8988T (cell line): ENCODE measurements at places on chromosomes 6 and 20.

- DNase-seq: no peak
Observed at GRCh38 chr6:52635049-52635577, 35.8 kb upstream of the TMEM14A start.

DNA sequence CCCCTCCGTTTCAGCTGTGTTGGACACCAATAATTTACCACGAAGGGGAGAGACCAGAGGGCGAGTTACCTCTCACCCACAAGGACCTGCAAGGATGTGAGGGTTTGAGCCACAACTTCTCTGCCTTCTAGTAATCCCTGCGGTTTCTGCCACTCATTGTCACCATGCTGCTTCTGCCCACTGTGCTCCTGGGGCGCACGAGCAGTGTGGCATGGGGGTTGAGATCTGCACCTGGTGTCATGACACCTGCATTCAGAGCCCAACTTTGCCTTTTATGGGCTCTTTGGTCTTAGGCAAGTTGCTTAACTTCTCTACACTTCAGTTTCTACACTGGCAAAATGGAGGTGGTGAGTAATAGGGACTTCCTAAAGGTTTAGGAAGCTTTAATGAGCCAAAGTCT, 84.9 kb downstream of the SOBP start:
- no peak for DNase-seq

- no peak for DNase-seq
Observed at GRCh38 chr20:18428490-18429173, 38.2 kb downstream of the DZANK1 start.

DNA sequence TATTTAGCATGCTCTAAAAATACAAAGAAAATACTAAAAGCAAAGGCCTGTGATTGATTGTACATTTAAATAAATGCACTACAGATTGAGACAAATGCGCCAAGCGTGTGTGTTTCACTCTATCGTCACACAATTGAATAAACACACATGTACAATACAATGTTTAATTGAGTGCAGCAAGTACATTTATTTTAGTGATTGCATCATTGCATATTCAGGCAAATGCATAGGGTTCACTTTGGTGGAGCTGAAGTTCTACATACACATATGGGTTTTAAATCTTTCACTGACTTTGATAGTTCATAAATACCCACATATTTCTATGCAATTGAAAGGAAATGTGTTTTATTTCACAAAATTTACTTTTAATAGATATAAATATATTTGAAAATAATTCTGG, 750.6 kb upstream of the MMS22L start:
- no peak for DNase-seq

GRCh38 chr6:71375676-71376075, 87.1 kb downstream of the OGFRL1 start:
- DNase-seq: no peak

DNA sequence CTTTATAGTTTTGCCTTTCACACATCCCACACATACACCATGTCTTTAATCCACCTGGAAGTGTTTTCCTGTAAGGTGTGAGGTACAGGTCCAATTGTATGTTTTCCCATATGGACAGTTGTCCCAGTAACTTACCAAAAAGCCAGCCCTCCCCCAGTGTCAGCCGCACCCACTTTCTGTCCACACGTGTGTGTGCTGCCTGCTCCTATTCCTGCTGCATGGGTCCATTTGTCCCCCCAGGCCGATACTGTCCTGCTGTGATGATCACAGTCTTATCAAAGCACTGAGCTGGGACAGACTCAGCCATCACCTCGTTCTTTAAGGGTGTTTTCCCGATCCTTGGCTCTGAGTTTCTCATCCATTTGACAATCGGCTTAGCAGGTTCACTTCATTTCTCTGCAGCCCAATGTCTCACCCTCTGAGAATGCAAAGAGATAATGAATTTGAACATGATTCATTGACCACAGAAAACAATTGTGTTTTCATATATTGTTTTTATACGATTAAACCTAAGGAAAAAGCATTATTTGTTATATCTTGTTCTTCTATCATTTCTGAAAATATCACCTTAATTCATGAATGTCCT, 9.6 kb downstream of the VSX1 start:
- no peak for DNase-seq

DNA sequence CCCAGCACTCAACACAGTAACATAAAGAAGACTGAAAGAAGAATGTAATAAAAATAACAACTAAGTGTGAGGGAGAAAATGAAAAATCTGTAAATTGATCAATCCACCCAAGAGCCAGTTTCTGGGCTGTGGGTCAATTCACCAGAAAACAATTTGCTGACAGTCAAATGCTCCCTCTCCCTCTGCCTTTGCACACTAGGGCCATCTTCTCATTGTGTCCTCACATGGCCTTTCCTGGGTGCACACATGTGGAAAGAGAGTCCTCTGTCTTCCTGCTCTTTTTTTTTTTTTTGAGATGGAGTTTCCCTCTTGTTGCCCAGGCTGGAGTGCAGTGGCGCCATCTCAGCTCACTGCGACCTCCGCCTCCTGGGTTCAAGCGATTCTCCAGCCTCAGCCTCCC, 53.9 kb upstream of the PRND start:
- no peak for DNase-seq

DNA sequence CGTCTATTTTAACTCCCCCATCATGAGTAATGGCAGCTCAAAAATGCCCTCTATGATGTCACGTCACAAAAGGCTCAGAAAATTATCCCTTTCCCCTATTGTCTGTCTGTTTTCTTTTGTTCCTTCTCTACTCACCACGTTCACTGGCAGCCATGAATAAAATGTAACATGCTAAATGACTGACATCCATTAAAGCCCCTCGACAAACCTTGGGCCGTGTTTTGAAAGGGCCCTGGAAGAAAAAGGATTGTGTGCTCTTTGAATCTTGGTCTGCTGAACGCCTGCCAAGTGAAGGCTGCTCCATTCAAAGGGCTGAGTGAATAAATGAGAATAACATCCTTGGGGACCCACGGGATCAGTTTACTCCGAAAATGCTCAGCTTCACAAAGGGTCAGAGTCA, 118.7 kb downstream of the RPS12 start:
- DNase-seq: no peak

GRCh38 chr6:111793711-111794111, 79.5 kb downstream of the FYN start:
- DNase-seq: no peak

DNA sequence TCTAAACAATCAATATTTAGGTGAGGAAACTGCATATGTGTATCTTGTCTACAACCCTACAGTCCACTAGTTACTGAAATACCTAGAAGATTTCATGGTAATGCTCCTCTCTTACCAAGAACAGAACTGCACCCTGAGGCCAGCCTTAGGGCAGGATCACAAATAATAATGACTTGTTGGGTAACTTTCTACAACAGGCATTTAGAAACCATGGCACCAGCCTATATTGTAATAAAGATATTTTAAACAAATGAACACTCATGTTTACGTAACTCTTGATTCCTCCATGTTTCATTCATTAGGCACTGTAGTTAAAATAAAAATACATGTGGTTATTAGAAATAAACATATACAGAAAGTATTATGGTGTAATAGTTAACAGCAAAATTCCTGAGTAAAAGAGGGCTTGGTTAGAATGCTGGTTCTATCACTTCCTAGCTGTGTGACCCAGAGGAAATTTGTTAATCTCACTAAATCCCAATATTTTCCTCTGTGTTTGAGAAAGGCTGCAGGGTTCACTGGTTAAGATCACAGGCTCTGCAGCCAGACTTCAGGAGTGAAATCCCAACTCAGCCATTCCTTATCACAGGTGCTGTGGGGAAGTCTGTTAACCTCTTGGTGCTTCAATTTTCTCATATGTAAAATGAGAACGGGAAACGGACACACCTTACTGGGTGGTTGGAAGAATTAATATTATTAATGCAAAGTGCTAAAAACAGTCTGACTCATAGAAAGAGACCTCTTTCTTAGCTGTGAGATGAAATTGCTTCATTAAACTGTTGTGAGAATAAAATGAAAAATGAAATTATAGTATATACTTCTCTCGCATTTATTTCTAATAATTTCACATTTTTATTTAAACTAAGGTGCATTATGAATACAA, 8.5 kb downstream of the HMGN3 start:
- DNase-seq: no peak

DNA sequence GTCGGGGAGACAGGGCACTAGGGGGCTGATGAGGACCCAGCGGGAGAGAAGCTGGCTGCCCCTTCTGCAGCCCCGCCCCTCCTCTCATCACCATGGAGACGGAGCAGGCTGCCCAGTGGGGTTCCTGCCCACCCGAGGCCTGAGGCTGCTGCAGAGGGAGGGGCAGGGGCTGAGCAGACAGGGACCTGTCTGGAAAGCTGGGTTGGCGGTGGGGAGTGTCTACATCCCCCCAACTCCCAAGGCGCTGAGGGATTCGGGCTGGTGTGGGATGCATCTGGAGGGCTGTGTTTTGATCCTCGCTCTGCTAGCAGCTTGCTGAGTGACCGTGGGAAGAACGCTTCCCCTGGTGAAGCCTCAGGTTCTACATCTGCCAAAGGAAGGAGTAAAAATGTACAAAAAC, 1.2 kb upstream of the BPI start:
- no peak for DNase-seq
